NCI-H1417 (cell line): ENCODE measurements at places on chromosomes 2 and 18.
A peak's percentile ranks its signal among the peaks of the same experiment; 100 is the strongest.

DNA sequence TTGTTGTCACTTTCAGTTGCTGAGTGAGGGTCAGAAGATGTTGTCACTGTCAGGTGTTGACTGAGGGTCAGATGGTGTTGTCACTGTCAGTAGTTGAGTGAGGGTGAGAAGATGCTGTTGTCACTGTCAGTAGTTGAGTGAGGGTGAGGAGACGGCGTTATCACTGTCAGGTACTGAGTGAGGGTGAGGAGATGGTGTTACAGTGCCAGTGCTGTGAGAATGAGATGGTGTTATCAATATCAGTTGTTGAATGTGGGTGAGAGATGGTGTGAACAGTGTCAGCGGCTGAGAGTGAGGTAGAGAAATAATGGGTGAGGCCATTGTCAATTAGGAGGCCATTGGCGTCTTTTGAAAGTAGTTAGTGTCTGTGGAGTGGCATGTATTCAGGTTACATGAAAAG, 1.6 kb upstream of the ATP9B start:
- peak; percentile 17 for DNase-seq

DNA sequence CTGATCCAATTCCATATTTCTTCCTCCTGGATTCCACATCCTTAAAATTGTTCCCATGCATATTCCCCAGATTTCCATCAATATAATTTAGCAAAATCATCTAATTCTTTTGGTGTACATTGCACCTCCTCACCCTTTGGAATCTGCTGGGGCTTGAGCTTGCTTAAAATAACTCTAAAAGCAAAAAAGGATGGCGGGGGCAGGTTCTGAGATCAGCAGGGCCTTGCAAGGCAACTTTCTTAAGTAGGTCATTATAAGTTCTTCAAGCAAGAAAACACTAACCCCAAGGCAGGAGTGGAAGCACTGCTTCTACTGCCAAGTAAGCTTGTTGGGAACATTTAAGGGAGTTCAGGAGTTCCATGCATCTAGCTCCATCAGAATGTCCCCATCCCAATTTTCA, 254.3 kb upstream of the CCDC68 start:
- DNase-seq: no peak

GRCh38 chr2:186919296-186919695, 70.3 kb upstream of the ZSWIM2 start:
- DNase-seq: no peak

DNA sequence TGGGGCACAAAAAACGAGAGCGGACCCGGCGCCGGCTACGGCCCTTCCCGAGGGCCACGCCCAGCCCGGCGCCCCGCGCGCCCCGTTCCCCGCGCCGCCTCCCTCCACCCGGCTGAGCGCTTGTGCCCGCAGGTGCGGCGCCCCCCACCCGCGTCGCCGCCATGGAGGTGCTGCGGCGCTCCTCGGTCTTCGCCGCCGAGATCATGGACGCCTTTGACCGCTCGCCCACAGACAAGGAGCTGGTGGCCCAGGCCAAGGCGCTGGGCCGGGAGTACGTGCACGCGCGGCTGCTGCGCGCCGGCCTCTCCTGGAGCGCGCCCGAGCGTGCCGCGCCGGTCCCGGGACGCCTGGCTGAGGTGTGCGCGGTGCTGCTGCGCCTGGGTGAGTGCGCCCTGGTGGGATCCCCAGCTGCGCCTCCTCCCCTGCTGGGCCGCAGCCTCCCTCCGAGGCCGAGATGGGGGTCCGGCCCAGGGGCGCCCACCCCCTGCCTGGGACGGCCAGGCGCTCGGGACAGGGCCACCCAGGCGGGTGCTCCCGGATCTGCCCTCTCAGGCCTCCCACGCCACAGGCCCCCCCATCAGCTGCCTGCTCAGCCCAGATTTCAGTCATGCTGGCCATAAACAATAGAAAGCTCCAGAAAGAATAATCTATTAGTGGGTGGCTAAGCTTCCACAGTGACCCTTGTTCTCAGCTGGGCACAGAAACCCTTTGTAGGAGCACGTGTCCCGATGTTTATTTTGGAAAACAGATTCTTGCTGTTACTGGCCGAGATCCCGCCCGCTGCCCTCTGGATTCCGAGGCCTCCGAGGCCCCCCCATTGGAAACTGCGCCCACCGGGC, 997 bp downstream of the BOK start:
- no peak for DNase-seq

- DNase-seq: no peak
Measured at GRCh38 chr2:112024231-112024630, 30.8 kb upstream of the TMEM87B start.

DNA sequence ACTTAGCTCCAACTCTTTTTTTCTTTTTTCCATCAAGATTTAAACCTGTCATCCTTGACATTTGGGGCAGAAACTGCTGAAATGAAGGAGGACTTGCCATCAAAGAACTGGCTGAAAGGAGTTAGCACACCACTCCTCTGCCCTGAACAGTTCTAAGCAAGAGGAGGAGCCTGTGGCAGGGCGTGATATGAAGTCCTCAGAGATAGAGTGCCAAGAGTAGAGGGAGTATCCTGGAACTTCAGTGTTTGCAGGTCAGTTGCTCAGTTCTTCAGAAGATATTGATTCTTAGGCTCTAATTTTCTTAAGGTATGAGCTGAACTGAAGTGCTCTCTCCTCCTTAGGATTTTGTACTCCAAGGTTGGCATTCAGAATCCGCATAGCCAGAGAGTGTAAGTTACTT, 15.2 kb downstream of the NABP1 start:
- no peak for DNase-seq

- no peak for DNase-seq
Measured at GRCh38 chr2:174157053-174157452, 91.3 kb downstream of the OLA1 start.

GRCh38 chr2:167420211-167420610, 531.9 kb downstream of the XIRP2 start:
- DNase-seq: no peak

DNA sequence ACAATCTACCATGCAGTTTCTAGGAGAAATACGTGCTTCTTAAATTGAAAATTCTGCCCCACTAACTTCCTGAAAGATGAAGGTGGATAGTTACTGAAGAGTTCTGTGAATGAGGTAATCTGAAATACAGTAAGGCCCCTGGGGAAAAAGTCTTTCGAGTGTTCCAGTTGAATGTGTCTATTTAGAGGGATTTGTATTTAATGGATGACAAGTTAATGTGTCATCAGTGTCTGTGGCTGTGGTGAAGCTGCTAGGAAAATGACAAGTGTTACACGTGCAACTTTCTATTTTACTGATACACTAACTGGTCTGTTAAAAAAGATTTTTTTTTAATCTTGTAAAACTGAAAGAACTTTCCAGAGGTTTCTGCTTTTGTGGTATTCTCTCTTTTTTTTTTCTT, 384.6 kb downstream of the STK39 start:
- DNase-seq: no peak

DNA sequence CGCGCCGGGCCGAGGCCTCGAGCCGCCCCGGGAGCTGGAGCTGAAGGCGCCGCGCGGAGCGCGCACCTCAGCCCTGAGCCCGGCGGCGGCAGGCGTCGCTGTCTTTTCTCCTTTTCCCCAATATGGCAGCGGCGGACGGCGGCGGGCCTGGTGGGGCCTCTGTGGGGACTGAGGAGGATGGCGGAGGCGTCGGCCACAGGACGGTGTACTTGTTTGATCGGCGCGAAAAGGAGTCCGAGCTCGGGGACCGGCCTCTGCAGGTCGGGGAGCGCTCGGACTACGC, 369 bp downstream of the SMCHD1 start:
- no peak for DNase-seq

GRCh38 chr2:184534986-184535385, 63.3 kb upstream of the ZNF804A start:
- no peak for DNase-seq

GRCh38 chr2:45586600-45586999, 24.5 kb downstream of the SRBD1 start:
- DNase-seq: no peak

GRCh38 chr2:141467331-141467730, 663.5 kb downstream of the LRP1B start:
- no peak for DNase-seq

DNA sequence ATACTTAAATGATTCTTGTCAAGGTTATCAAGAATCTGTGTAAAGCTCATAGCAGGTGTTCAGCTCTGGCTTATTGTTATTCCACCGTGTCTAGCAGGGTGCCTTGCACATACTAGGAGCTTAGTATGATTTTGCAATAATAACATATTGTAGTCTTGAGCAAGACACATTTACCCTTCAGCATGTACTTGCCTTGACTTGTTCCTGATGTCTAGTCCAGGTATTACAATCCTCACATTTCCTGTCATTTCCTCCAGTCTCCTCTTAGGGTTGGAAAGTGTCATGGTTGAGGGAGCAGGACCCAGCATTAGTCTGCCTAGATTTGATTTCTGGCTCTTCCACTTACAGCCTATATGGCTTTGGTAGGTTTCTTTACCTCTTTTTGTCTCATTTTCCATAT, 246.1 kb downstream of the RAD51AP2 start:
- no peak for DNase-seq

DNA sequence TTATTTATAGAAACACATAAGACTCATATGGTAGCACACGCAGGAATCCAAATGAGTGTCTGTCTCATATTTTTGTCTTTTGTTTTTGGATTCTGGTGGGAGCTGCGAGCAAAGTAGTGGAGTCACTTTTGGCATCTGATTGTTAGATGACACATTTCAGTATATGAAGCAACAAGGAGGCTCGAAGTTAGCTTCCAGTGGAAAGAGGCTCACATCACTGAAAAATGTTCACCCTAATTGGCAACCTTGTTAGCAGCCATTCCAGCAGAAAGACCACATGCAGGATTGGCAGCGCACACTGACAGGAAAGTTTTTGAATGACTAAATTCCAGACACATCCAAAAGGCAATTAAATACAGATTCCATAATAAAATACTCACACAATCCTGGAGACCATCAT, 87.4 kb downstream of the MYT1L start:
- DNase-seq: no peak

- DNase-seq: peak; percentile 64
Measured at GRCh38 chr2:5696945-5697521, 4.8 kb downstream of the SOX11 start.

- no peak for DNase-seq
Measured at GRCh38 chr2:30979822-30980245, 158.4 kb downstream of the GALNT14 start.
